ENCODE measurements at places on chromosomes 6 and 20.

GRCh38 chr20:53959911-53960578, 110.3 kb downstream of the BCAS1 start:
- no peak for DNase-seq

DNA sequence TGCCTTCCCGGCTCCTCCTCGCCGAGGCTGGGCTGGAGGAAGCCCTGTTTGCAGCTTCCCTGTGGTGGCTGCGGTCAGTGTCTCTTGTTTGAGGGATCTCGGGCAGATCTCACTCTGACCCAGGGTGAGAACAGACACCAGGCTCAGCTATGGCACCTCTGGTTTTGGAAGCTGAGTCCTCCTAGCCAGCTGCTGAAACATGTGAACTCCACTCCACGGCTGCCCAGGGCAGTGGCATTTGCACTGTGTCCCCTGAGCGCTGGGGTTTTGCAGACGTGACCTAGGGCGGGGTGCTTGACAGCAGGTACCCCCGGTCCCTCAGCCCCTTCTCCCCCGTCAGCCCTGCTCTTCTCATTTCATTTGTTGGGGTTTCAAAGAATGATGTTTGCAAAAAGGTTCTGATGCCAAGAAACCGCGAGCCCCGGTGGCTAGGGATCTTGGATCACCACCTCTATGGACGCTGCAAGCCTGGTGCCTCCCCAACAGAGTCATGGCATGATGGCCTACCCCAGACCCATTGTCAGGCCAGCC, 55.0 kb upstream of the DACT2 start:
- DNase-seq: no peak

DNA sequence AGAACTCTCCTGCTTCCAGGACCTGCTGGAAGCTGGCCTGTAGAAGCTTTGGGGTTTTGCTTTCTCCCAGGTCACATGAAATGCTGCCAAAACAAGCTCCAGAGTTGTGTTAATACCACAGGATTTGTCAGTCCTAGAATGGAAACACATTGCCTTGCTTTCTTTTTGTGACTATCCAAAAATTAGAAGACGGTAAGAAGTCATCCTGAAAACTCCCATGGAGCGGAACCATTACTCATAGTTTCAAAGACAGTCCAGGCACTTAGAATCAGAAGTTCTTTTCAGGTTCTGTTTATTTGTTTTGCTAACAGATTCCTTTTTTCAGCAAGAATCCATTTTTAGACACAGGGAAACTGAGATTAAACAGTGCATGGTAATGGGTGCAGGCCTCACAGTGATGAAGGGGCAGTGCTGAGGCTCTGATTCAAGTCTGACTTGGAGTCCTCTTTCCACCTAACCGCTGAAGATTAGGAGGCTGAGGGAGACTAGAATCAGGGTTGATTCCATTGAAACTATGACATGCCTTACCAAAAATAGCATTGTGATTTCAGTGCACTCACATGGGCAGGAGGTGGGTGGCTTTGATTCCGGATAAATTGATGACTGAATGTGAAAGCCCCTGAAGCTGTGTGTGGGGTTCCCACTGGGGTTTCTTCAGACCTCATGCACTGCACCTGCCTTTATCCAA, 72.2 kb upstream of the NAA20 start:
- no peak for DNase-seq

GRCh38 chr20:25310268-25310920, 62.5 kb downstream of the PYGB start:
- no peak for DNase-seq

DNA sequence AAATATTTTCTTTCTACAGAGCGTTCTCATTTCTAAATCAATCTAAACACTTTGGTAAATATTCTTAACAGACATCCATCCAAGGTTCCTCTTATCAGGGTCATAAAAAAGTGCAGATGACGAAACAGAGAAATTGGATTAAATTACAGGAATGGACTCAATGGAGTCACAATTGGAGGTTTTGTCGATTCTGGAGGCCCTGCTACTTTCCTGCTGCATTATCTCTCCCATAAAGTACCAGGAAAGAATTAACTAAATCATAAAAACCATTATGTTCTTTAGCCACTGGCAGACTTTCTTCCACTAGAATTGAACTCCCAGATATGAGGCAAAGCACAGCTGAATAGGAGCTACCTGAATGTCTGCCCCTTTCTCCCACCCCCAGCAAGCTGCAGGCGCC, 610.6 kb downstream of the HDGFL1 start:
- no peak for DNase-seq

- no peak for DNase-seq
These were observed at the start of gene RIN2 for GRCh38 chr20:19758133-19758500. TSS of gene RIN2 (plus strand) at chr20:19758258. CDS start at chr20:19889602, 131,344 bp downstream.

- no peak for DNase-seq
These were observed at the start of gene DEFB123 for GRCh38 chr20:31440012-31440659. TSS of gene DEFB123 (plus strand) at chr20:31440632. CDS start at chr20:31440699, 67 bp downstream.

- no peak for DNase-seq
These were observed 98.5 kb downstream of the HIVEP2 start for GRCh38 chr6:142846459-142846831.

- no peak for DNase-seq
These were observed 93.3 kb downstream of the PERP start for GRCh38 chr6:138013959-138014358.

DNA sequence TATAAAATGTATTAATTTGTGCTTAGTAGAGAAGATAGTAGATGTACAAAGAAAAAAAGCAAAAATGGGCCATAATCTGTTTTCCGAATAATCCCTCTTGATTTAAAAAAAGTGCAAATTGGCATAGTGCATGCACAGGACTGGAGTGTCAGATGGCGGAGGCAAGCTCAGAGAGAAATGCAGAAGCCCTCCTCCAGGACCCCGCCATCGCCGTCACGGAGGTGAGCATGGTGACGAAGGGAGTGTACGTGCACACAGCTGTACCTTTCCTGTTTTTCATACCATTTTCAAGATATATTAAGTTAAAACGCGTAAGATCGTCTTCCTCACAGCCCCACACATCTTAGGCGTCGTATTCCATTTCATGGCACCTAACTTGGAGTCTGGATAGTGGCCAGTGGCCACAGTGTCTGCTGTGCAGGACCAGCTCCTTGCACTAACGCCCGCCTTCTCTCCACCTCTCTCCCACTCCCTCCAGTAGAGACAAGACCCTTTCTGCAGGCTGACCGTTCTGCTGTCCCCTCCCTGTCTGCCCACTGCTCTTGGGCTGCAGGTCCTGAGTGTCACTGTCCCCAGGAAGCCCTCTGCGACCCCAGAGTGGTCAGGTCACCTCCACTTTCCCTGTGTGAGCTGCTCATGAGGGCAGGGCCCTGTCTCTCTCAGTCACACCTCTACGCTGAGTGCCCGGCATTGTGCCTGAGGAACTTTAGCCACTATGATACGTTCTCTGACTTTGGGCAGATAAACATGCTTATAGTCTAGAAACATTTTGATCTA, 9.8 kb downstream of the DUSP22 start:
- no peak for DNase-seq

- DNase-seq: no peak
These were observed 21.7 kb downstream of the UCKL1 start for GRCh38 chr20:63934271-63935068.

DNA sequence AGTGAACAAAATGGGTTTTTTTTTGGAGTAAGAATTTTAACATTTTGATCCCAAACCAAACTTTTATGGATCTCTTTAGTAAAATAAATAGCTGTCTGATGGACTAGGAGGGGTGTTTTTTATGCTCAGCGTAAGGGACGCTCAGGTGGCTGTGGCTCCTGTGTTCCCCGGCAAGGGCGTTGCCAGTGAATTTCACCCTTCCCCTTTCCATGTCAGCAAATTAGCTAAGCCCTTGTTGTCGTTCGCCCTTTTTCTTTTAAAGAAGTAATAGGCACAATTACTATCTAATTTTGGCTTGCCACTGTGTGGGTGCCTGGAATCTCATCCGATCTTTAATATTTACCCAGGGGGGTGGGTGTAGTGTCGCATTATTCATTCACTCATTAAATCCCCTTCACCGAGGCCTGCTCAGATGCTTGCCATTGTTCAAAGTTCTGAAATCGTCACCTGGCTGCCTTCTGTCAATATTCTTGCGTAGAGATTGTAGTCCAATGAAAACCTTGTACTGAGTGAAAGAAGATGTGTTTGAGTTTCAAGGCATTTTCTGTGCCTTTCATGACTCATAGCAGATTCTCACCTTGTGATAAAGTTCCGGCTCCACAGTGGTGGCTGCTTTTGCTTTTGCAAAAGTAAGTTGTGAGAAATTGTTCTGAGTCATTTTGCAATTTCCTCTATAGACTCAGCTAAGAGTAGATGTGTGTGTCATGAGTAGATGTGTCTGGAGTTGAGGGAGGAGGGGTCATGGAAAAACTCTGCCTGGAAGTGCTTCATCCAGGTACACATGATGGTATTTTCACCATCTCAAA, 40.0 kb upstream of the CLDN20 start:
- no peak for DNase-seq

DNA sequence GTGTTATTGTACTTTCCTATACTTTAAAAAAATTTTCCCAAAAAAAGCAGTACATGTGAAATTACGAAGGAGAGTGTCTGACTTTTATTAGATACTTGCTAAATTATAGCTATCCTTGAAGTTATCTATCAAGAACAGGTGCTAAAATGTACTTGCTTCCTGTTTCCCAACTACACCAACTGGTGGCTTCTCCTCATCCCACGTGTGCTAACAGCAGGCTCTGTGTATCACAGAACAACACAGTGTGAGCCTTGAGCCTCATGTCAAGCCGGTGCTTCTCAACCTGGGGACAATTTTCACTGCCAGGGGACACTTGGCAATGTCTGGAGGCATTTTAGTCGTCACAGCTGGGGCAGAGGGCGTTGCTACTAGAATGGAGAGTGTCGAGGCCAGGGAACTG, 36.2 kb upstream of the CDYL start:
- no peak for DNase-seq

- DNase-seq: no peak
These were observed 154.3 kb downstream of the NFATC2 start for GRCh38 chr20:51388227-51388626.

- peak; percentile 7 for DNase-seq
These were observed 2.8 kb downstream of the DLGAP4 start for GRCh38 chr20:36308986-36309385.

- DNase-seq: no peak
These were observed 34.2 kb downstream of the CEP162 start for GRCh38 chr6:84193114-84193708.

DNA sequence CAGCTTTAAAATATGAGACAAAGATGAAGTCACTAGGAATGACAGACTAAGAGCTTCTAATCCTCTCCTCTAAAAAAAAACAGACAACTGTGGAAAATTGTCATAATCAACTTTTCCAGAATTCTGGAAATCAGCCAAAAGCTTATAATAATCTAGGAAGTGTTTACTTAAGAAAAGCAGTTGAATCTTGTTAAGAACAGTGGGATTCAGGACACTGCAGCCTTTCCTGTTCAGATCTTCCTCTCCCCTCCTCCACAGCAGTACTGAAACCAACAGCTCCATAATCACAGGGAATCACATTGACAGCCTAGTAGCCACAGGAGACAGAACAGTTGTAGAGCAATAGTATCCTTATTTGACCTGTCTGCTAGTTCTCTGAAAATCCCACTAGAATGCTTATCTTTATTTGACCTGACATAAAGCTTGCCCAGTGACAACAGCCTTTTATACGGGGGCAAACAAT, 41.6 kb downstream of the IBTK start:
- no peak for DNase-seq

GRCh38 chr6:127608554-127609270, 31.7 kb downstream of the C6orf58 start:
- no peak for DNase-seq

GRCh38 chr20:63042448-63043071, 35.8 kb upstream of the BHLHE23 start:
- no peak for DNase-seq

GRCh38 chr6:49497304-49497703, 2.4 kb upstream of the GLYATL3 start:
- DNase-seq: no peak

- no peak for DNase-seq
These were observed 72.7 kb downstream of the SRC start for GRCh38 chr20:37418591-37419109.

DNA sequence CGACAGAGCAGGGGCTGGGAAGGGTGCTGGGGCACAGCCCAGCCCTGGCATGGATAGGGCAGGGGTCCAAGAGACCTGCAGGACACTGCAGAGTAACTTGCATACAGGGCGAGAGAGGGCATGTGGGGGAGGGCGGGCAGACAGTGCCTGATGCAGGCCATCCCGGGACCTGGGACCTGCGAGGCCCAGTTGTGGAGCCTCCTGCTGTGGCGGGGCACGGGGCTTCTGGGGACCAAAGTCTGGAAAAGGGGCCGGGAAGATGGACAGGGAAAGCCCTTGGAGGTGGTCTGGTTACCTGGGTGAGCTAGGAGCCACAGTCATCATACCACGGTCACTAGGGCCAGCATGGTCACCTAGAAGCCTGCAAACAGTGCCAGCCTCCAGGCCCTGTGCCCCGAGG, 412 bp upstream of the TUBB1 start:
- no peak for DNase-seq

DNA sequence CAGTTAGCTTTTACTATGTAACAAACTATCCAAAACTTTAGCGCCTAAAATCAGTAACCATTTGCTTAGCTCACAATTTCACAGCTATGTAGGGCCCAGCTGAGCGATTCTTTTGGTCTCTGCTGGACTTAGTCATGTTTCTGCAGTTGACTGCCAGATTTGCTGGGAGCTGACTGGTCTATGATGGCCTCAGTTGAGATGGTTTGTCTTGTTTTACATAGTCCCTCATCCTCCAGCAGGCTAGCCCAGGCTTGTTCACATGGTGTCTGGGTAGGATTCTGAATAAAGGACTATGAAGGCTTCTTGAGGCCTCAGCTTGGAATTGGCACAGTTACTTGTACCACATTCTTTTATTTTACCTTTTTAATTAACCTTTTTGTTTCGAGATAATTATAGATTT, 247.8 kb upstream of the CHD6 start:
- DNase-seq: no peak

- DNase-seq: no peak
These were observed 43.9 kb downstream of the CDH4 start for GRCh38 chr20:61295682-61296628.

DNA sequence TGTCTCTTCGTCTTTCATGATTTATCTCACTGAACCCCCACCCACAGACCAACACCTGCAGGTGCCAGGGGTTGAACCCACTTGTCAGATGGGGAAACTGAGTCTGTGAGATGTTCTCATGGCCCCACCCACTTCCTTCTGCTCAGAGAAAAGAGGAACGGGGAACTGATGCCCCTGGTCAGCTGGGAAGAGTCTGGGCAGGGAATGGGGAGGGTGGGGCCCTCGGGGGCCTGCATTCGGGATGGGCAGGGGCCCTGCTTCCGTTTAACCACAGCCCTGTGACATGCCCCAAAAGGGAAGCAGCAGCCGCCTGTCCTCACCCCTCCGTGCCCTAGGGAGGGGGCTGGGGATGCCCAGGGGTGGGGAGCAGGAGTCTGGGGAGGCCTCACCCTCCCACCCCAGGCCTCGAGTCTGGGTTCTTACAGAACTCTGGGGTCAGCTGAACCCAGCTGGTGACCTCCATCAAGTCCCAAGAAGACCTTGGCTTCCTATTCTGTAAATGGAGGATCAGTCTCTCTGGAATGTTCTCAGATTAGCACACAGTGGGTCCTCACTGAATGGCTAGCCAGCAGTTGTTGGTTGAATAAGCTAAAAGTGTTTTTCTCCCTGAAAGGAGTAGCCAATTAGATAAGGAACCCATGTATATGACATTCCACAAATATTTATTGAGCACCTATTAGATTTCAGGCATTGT, 81.5 kb downstream of the CEBPB start:
- DNase-seq: no peak

- DNase-seq: no peak
These were observed 20.9 kb downstream of the MAP1LC3A start for GRCh38 chr20:34579191-34579978.
